Stimulated activated naive CD4-positive, alpha-beta T cell (primary cell): ENCODE measurements at places on chromosomes 3 and 15.
A peak's percentile ranks its signal among the peaks of the same experiment; 100 is the strongest.

DNA sequence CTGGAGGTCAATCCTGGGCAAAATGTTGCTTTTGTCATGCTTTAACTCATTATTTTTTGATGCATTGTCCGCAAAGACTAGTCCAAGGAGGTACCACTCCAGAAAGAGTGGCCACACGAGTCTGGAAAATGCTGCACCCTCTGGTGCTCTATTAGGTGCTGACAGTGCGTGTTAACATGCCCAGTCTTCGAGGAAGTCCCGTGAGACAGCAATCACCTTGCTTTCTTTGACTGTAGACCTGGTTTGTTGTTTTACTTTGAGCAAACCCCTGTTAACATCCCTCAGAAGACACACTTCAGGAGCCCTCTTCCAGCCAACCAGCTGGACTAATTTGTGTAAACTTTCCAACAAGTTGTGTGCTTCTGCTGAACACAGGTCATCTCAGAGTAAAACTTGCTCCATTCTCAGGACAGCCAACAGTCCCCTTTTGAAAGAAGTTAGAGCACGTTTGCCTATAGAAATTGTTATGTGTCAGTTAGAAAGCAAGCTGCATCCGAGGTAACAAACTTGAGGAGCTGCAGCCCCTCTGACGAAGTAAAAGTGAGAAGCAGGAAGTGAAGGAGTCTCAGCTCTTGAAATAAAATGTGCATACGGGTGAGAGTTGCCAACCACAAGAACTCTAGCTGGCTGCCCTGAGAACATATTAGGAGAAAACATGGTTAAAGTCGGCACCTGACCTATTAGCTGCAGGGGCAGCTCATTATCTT, 205.0 kb downstream of the LPP start:
- DNase-seq, result peak; percentile 49

- DNase-seq, result no peak
Observed at GRCh38 chr3:122052968-122053367, 2.2 kb upstream of the CD86 start.

GRCh38 chr3:42743204-42743995, 29.7 kb downstream of the CCDC13 start:
- no peak for DNase-seq

DNA sequence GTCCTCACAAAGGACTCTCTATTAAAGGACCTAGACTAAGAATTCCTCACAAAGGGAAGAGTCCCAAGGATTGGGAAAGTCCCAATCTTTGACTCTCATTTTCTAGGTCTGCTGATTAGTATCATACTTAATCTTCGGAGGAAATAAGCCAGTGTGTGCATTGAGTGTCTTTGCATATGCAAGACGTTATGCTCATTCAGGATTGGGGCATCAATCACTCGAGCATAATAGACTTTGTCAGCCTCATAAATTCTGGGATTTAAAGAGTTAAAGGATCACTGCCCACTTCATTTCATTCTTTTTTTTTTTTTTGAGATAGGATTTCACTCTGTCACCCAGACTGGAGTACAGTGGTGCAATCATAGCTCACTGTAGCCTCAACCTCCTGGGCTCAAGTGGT, 154.3 kb downstream of the RBPMS2 start:
- no peak for DNase-seq

DNA sequence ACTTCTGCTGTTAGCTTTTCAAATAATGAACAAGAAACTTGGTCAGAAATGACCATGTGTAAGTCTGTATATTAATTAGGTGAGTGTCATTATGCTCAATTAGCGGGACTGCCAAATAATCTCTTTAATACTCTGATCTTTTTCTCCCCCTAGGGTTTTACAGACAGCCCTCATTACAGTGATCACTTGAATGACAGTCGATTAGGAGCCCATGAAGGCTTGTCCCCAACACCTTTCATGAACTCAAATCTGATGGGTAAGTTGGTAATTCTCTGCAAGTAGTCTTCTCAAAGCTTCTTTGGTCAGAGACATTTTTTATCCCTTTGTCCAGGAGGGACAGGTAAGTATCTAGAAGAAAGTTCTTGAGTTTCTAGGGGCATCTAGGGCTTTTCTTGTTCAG, 173.2 kb downstream of the TCF12 start:
- no peak for DNase-seq
